ENCODE measurements at places on chromosomes 2 and 18.

GRCh38 chr2:77207331-77207730 lies 314.8 kb downstream of the LRRTM4 start:
- no peak for DNase-seq

DNA sequence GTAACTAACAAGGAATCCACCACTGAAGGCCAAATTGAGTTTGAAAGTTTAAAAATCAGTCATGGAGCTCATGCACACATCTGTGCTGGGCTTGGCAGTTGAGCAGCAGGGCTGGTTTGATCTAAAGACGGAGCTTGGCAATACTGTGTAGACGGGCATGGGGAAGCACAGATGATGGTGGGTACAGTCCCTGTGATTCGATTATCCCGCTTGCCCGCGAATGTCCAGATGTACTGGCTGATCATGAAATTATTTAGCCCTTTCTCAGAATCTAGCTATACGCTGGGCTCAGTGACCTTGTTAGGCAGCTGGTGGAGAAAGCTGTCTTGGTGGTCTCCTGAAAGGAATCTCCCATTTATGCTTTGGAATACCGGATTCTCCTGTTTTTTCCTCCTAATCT lies 74.8 kb upstream of the SOX11 start:
- no peak for DNase-seq

GRCh38 chr2:149261692-149262091 lies 68.7 kb upstream of the LYPD6 start:
- DNase-seq = no peak

DNA sequence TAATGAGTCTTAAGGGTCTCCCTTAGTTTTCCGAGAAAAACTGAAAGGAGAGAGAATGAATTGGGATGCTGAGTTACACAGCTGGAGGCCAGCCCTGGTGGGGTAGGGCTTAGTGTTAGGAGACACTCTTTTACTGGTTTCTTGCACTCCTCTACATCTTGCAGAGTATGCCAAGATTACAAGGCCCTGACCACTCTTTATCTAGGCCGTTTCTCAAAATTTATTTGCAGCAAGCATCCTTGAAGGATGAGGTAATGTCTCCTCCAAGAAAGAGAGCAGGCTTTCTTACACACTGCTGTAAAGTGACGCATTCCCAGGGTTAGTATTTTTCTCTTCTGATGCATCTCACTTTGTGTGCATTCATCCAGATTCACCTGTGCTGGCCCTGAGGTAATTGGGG lies 166.2 kb downstream of the TDRD15 start:
- DNase-seq = no peak

GRCh38 chr18:46134920-46135675 lies 30.9 kb downstream of the HAUS1 start:
- DNase-seq = no peak

DNA sequence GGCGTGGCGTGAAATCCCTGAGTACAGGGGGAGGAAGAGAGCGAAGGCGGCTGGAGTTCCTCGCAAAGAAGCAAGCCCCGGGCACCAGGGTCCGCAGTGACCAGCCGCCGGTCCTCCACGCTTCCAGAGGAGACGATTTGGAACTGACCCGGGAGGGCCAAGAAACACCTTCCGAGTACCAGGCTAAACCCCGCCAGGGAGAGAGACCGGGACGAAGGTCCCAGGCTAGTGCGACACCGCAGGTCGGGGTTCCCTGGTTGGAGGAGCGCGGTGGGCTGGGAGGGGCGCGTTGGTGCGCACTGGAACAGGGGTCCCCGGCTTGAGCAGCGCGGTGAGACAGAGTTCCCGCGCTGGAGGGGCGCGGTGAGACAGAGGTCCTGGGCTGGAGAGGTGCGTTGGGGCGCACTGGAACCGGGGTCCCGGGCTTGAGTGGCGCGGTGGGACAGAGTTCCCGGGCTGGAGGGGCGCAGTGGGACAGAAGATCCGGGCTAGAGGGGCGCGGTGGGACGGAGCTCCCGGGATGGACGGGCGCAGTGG lies 901 bp downstream of the WDFY1 start:
- peak; percentile 55 for DNase-seq

GRCh38 chr2:26483957-26484565 lies 6.1 kb upstream of the OTOF start:
- DNase-seq = no peak

- DNase-seq = no peak
Measured at GRCh38 chr2:11589316-11589940, 55.6 kb downstream of the GREB1 start.
